ENCODE measurements at places on chromosomes 7 and 10.

DNA sequence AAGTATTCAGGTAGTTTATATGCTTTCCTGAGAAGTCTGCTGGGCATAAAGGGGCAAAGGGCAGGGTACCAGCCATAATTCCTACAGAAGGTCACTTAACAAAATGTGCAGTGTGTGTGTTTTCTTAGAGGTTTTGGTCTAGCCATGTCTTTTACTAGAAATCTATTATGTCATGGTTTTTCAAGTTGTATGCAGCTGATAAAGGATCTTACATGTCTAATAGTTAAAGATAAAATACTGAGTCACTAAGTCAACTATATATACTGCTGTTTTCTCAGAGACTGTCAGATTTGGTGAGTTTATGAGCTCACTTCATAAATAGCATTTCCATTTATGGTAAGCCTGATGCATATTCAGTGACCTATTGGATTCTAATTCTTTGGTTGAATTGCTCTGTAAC, 7.7 kb downstream of the CASP2 start:
- peak; percentile 35 for DNase-seq

GRCh38 chr10:123019941-123020703, 11.3 kb downstream of the ACADSB start:
- no peak for DNase-seq

DNA sequence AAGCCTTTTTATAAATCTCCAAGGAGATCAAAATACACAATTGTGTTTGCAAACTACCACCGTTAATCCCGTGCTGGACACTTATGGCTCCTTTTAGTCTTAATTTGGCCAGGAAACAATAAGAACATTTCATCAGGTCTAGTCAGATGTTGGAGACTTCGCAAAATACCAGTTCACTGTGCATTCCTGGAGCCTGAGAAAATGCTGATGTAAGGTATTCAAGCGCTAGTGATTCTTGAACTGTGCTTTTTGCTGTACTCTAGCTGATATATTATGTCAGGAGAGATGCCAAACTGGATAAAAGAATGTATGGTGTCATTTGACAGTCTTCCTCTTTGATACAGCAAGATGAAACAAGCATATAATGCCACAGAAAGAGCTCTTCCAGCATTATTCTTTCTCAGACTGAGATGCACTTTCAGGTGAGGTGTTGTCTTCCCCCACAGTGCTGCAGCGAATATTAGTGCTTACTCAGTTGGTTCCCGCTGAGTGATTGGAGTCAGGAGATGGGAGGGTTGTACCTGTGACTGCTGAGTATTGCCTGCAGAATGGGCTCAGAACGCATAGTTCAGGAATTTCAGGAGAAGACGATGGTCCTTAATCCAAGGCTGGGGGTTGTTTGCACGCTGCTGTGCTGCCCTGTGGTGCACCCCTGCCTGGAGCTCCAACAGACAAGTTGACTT, 59.2 kb downstream of the OGDH start:
- DNase-seq, result peak; percentile 70

DNA sequence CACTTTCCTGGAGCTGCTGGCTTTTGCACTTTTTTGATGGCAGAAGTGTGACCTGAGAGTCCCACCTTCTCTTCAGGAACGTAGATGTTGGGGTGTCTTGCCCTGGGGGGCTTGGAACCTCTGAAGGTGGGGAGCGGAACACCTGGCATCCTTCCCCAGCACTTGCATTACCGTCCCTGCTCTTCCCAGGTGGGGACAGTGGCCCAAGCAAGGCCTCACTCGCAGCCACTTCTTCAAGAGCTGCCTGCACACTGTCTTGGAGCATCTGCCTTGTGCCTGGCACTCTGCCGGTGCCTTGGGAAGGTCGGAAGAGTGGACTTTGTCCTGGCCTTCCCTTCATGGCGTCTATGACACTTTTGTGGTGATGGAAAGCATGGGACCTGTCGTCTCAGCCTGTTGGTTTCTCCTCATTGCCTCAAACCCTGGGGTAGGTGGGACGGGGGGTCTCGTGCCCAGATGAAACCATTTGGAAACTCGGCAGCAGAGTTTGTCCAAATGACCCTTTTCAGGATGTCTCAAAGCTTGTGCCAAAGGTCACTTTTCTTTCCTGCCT, 31.1 kb downstream of the PFKFB3 start:
- DNase-seq, result no peak

DNA sequence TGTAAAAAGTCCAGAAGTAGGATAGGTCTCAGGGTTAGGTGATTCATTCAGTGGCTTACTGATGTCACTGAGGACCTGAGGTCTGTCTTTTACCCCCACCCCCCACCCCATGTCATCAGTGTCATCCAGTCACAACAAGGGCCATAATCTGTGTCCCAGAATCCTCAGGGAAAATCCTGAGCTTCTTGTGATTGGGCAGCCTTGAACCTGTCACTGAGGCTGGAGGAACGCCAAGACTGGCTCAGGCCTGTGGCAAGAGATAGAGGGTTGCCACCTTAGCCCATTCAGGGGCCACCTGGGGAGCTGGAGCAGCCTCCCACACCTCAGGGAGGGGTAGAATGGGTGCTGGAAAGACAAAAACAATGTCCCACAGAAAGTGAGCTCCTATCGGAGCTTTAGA, 29.7 kb downstream of the NUB1 start:
- no peak for DNase-seq

DNA sequence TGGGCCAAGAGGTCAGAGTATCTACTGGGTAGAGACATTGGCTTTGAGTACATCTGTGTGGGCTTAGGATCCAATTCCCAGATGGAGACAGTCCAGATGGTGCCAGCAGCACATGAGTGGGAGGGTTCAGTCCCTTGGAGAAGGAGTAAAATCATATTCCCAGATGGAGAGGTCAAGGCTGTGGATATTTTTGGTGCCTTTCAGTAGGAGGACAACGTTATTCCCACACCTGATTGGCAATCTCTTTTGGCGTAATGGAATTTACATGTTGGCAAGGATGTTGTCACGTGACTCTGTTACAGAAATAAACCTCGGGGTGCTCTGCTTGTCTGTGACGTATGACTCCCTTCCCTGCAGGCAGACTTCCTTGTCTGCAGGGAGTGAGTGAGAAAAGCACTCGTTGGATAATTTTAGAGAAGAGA, 27.6 kb downstream of the NPS start:
- DNase-seq, result no peak

- no peak for DNase-seq
These were observed 24.9 kb upstream of the KNDC1 start for GRCh38 chr10:133135116-133135465.

GRCh38 chr7:79182283-79182682, 271.2 kb downstream of the MAGI2 start:
- DNase-seq, result peak; percentile 79

- DNase-seq, result peak; percentile 30
These were observed 227.6 kb upstream of the IMMP2L start for GRCh38 chr7:111789870-111790269.

DNA sequence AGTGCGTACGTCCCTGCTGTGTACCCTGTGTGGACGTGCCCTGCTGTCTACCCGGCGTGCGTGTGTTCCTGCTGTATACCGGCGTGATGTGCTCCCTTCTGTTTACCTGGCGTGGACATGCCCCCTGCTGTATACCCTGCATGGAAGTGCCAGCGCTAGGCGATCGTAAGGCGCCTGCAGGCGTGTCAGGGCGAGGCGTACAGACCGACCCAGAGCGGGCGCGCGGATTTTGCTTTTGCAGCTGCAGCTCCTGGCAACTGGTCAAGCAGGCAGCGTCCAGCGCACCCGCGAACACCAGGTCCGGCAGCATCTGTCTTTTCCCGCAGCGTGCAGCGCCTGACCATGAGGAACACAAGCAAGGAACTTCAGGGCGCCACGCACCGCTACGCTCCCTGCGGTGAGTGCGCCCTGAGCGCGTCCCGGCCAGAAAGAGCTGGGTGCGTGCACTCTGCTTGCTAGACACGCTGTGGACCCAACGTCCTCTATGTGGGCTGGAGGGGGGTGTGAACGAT, 680 bp downstream of the C7orf57 start:
- DNase-seq, result no peak

- no peak for DNase-seq
These were observed 155.0 kb downstream of the OAT start for GRCh38 chr10:124263726-124264125.

- DNase-seq, result no peak
These were observed 31.3 kb upstream of the SMC3 start for GRCh38 chr10:110535958-110536891.

DNA sequence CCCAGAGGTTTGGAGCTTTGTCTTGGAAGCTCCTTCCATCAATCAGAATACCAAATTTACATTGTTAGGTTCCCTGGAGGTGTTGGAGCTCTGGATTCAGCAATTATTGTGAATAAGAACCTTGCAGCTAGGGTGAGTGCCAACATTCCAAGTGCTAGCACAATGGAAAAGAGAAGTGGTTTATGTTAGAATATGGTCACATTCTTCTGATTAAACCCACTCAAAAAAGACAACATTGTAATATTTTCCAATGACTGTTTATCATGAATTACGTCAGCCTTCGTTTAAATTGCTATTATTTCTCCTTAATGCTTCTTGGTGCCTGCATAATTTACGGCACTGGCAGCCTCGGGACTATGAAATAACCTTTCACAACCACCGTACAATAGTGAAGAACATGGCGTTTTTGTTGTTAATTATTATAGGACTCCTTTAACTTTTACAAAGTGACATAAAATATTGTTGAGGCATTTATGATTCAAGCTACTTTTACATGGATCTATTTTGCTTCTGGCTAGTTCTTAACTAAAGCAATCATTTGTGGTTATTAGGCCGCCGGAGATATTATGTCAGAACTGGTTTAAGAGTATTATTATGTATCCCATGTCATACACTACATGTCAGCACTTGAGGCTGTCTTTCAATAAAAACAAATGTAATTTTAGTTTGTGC, 117.7 kb downstream of the ARID5B start:
- DNase-seq, result no peak

- no peak for DNase-seq
These were observed 19.8 kb downstream of the ITGB8 start for GRCh38 chr7:20350518-20350951.

GRCh38 chr7:139118805-139119485, 9.4 kb upstream of the ZC3HAV1 start:
- DNase-seq, result no peak

- no peak for DNase-seq
These were observed 104.6 kb upstream of the CTBP2 start for GRCh38 chr10:125264757-125265578.

DNA sequence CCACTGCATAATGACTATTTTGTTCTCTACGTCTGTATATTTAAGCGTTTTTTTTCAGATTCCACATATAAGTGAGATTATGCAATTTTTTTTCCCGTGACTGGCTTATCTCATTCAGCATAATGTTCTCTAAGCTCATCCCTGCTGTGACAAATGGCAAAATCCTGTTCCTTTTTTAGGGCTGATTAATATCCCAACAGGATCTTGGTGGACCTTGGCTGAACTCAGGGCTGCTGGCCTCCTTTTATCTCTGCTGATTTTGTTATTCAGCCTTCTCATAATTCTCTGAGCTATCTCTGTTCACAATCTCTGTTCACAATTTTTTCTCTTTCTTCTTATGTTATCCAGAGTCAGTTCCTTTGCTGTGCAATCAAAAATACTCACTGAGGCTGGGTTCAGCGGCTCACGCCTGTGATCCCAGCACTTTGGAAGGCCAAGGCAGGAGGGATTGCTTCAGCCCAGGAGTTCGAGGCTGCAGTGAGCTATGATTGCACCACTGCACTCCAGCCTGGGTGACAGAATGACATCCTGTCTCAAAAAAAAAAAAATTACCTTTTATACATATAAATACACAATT, 1035.9 kb upstream of the AUTS2 start:
- DNase-seq, result no peak

DNA sequence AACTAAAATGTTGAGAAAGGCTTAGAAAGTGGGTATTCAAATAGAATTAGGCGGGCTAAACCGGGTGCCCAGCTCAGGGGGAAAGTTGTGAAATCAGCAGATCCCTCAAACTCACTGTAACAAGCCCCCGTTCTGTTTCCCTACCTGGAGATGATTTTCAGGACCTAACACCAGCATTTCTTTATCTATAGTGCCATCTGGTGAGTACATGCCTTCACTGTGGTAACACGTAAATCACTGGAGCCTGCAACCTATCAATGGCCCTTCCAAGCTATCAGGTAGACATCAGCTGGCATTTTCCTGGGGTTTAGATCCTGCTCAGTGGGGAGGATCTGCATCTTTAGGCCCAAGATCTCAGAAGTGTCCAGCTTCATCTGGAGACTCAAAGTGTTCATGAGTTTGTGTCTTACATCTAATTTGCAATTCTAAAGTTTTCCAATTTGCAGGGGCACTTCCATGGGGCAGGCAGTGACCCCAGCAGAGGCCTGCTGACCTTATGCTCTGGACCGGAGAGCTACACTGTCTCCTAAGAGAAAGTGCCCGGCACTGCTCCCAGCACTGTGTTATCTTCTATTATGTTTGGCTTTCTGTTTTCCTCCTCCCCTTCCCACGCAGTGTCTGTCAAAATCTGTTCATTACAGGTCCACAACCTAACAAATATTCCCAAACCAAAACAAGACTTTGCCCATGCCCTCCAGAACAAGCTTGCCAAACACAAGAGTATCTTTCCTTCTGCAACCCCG, 132.5 kb downstream of the LSM5 start:
- DNase-seq, result no peak

DNA sequence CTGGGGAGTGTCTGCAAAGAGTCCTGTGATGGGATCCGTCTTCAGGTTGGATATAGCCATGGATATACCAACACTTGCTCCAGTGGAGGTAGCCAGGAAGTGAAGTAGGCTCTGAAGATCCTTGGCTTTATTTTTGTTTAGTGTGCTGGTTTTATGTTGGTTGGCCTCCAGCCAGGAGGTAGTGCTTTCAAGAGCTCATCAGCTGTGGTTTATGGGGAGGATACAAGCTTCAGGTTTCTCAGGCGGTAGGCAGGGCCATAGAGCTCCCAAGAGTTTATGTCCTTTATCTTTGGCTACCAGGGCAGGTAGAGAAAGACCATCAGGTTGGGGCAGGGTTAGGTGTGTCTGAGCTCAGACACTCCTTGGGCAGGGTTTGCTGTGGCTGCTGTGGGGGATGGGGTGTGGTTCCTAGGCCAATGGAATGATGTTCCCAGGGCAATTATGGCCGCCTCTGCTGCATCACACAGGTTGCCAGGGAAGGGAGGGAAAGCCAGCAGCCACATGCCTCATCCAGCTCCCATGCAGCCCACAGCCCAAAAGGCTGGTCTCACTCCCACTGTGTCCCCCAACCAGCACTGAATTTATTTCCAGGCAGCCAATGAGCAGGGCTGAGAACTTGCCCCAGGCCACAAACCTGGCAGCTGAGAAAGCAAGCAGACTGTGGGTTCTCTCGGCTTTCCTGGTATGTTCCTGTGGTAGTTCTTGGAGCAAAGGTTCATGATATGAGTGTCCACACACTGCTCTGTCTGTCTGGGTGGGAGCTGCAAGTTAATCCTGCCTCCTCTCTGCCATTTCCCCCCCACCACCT, 67.0 kb upstream of the PRLHR start:
- DNase-seq, result no peak
